ENCODE measurements at places on chromosomes 1 and 21. TPM values are rescaled to one million over a fixed set of nuclear protein-coding genes. Genes with fewer than 3 reads are reported as not detected.

PROK1 gene
- 0.07 TPM for polyA plus RNA-seq

LCE1F gene
- not detected for polyA plus RNA-seq

DNA sequence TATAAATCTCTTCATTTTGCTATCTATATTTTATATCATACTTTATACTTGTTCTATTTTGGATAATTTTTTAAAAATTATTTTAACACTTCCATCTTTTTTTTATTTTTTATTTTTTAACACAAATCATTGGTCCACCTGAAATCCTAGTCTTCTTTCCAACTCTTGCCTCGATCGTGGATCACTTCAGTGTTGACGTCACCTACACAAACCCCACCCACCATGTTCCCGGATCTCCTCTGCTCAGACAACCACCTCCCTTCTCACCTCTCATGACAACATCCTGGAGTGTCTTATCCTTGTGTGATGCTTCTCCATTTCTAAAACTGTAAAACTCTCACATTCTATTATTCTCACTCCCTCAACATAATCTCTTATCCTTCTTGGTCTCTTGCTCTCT, 34.1 kb upstream of the BTG3 start:
- H3K4me3 ChIP-seq: no peak overlapping the region
- H3K4me1 ChIP-seq: no peaks in the 10 kb centered on the region
- H3K27ac ChIP-seq: no peak overlapping the region
- no peaks in the 10 kb centered on the region for H3K27me3 ChIP-seq
- no peak for DNase-seq

DIO1 gene
- polyA plus RNA-seq: not detected

DNA sequence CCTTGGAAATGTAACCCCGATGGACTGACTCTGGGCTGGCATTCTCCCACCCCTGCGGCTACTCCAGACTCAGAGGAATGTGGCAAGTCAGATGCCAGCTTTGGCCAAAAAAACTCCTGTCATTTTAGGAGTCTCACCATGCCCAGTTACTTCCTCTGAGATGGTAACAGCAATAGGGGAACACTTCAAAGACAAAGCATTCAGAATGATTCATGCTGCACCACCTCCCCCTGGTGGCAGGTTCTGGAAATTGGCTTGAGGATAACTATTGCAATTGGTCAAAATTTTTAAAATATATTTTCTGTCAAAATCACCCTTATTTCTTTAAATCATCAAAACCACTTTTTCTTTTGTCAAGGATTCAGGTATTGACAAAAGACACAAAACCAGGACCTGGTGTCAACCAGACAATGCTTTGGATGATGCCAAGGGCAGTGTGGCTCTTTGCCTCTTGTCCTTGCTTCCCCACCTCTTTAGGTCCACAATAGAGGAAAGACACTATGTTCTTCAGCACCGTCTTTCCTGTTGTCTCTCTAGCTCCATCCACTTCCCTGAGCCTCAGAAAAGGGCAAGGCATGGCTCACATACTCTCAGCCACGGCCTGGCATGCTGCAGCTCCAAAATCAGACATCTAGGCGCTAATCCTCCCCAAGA, 9.9 kb upstream of the CDCA8 start:
- peaks cover 64% of the 10 kb centered on the region for H3K36me3 ChIP-seq
- no peak overlapping the region for H3K27ac ChIP-seq
- peak; percentile 50 for DNase-seq
- H3K4me3 ChIP-seq: no peak overlapping the region
- no peaks in the 10 kb centered on the region for H3K4me1 ChIP-seq
- H3K27me3 ChIP-seq: no peaks in the 10 kb centered on the region

GRCh38 chr1:93967306-93967705, 58.1 kb upstream of the GCLM start:
- H3K4me3 ChIP-seq: no peak overlapping the region
- no peaks in the 10 kb centered on the region for H3K27me3 ChIP-seq
- no peak overlapping the region for H3K27ac ChIP-seq
- H3K4me1 ChIP-seq: no peaks in the 10 kb centered on the region
- DNase-seq: no peak
